ENCODE measurements at places on chromosomes 13 and 19.

DNA sequence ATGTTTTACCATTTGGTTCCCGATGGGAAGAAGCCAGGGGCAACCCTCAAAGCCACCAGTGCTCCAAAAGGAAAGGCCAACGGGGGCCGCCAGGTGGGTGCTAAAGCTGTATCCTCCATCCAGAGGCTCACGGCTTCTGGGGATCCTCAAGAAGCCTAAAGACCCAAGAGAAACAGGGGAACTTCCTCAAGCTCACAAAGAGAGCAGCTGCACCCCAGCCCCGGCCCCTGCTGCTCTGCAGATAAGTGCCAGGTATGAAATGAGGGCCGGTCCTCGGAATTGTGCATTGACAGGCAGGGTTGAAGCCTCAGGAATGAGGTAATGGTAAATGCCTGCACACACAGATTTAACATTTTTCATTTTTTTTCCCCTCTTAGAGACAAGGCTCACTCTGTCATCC is 8.0 kb upstream of the POP4 start:
- DNase-seq: no peak

GRCh38 chr13:91722267-91722884 is 324.0 kb downstream of the GPC5 start:
- peak; percentile 15 for DNase-seq

DNA sequence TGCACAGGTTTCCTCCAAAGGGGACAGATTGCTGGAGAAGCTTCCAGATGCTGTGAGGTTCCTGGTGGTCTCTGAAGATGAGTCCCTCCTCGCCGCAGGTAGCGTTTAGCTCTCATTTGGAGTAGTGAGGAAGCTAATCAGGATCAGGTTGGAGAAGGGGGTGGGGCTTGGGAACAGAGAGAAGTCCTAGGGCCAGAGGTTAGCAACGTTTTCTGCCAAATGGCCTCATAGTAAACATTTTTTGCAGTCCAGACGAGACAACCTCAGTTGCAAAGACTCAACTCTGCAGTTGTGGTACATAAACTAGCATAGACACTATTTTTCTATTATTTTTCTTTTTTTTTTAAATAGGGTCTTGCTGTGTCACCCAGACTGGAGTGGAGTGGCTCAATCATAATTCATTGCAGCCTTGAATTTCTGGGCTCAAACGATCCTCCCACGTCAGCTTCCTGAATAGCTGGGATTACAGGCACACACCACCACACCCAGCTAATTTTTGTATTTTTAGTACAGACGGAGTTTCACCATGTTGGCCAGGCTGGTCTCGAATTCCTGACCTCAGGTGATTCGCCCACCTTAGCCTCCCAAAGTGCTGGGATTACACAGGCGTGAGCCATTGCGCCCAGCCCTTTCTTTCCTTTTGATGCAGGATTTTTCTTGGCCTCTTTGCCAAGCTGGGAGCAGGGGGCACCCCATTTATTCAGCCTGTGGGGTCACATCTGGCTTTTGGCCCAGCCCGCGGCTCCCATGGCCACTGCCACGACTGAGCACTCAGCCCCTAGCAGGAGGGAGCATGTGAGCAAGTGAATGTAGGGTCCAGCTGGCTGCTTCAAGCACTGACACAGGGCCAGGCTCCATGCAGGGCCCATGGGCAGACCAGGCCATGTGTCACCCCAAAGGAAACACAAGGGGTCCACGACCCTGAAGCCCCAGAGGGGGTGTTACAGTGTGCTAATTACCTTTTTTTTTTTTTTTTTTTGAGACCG is 34.4 kb upstream of the SIN3B start:
- no peak for DNase-seq

GRCh38 chr19:33815380-33816340 is 19.0 kb downstream of the KCTD15 start:
- DNase-seq: peak; percentile 69

GRCh38 chr13:97226013-97226412 is 3.9 kb downstream of the MBNL2 start:
- DNase-seq: no peak

DNA sequence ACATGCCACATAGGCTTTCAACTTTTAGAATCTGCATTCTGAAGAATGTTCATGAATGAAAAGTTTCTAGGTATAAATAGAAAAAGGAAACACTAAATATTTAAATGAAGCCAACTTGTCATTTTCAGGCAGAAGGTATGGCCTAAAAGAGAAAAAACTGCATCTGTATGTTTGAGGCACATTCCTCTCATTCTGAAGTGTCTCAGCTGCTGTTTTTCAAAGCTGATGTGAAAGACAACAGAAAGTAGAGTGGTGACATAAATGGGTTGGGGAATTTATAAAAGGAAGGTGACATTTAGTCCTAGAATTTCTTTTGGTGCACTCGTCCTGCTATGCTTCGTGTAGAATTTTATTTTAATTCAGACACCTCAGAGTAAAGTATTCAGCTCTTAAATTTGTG is 539.6 kb upstream of the SLITRK5 start:
- DNase-seq: no peak

- peak; percentile 33 for DNase-seq
These were observed 221.8 kb downstream of the OXGR1 start for GRCh38 chr13:96772426-96772825.

- peak; percentile 60 for DNase-seq
These were observed 24.0 kb downstream of the UTP14C start for GRCh38 chr13:52048516-52048915.

Data from amniotic epithelial cell (primary cell).